ENCODE measurements at places on chromosomes 2 and 18. TPM values are rescaled to one million over a fixed set of nuclear protein-coding genes. Genes with fewer than 3 reads are reported as not detected.

GRCh38 chr18:49566985-49567384 lies 5.1 kb downstream of the LIPG start:
- no peak for DNase-seq

DNA sequence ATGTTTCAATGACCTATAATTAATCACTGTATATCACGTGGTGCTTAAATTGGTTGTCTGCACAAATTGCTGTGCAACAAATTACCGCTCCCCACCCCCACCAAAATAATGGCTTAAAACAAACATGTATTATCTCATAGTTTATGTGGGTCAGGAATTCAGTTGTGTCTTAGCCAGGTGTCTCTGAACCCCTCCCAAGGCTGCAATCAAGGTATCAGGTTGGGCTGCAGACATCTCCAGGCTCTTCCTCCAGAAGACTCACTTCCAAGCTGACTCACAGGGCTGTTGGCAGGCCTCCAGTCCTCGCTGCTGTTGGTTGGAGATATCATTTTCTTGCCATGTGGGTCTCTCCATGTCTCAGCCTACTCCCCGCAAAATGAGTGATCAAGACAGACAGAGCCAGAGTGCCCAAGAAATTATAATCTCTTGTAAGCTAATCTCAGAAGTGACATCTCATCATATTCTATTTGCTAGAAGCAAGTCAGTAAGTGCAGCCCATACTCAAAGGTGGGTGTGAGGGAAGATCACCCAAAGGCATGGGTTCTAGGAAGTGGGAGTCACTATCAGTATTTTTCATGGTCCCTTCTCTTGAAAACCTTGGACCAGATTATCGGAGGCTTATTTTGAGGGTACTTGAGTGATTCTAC lies 38.4 kb downstream of the SPC25 start:
- no peak for DNase-seq

DNA sequence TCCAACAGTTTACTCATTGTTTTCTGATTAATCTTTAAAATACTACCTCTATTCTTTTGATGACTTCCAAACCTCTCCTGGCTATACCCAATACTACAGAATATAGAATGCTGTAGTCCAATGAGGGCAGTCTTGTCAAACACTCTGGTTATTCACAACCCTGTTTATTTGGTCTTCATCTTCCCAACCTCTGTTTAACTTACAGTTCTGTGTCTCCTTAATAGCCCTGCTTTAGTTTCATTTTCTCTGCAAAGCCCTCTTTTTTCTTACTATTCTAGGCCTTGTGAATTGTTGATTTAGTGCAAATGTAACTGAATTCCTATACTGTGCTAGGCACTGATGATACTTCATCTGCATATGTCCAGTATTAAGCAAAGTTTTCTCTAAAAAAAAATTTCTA lies 40.0 kb downstream of the ACVR2A start:
- DNase-seq = no peak

- DNase-seq = no peak
Measured at GRCh38 chr2:38540580-38541286, 62.0 kb downstream of the HNRNPLL start.

- DNase-seq = no peak
Measured at GRCh38 chr2:192814376-192814775, 619.6 kb upstream of the TMEFF2 start.

- peak; percentile 91 for DNase-seq
Measured at GRCh38 chr18:76565238-76566173, 70.5 kb upstream of the ZNF516 start.

GRCh38 chr2:164134336-164134735 lies 398.5 kb upstream of the FIGN start:
- no peak for DNase-seq

- no peak for DNase-seq
Measured at GRCh38 chr2:75321599-75321922, 122.2 kb upstream of the TACR1 start.

DNA sequence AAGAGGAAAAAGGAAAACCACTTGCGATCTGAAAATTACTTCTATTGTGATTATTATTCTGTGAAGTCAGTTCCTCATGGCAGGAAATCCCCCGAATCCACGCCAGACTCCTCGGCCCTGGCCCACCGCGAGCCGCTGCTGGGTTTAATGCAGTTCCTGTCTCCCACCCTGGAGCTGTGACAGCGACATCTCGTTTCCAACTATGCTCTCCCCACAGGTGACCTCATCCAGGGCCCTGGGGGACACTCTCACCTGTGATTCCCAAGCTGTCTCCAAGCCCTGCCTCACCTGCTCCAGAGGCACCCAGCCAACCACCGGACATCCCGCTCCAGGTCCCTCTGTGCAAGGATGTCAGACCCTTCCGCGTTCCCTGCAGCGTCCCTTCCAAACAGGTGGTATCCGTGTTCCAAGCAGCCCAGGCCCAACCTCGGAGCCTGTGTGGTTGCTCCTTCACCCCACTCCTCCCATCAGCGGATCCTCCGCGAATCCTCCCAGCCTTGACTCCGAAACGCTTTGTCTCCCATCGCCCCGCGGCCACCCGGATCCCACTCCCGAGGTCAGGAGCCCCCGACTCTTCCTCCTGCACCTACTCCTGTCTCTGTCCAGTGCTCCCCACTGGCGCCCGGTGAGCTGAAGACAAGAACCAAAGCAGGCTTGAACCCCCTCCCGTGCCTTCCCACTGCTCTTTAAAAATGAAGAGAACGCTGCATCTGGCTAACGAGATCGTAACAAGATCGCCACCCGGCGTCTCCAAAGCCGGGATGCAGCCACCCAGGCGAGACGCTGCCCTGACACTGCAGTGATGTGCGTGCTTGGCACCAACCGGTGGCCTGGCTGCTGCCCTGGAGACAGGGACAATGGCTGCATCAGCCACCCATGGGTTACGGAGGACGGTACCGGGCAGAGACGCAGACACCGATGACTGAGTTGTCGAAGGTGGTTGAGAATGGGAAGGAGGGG lies 96.5 kb downstream of the NDUFA10 start:
- DNase-seq = no peak

GRCh38 chr2:119723186-119723585 lies 36.5 kb upstream of the PTPN4 start:
- no peak for DNase-seq

GRCh38 chr2:118127250-118127649 lies 39.0 kb downstream of the INSIG2 start:
- DNase-seq = no peak

DNA sequence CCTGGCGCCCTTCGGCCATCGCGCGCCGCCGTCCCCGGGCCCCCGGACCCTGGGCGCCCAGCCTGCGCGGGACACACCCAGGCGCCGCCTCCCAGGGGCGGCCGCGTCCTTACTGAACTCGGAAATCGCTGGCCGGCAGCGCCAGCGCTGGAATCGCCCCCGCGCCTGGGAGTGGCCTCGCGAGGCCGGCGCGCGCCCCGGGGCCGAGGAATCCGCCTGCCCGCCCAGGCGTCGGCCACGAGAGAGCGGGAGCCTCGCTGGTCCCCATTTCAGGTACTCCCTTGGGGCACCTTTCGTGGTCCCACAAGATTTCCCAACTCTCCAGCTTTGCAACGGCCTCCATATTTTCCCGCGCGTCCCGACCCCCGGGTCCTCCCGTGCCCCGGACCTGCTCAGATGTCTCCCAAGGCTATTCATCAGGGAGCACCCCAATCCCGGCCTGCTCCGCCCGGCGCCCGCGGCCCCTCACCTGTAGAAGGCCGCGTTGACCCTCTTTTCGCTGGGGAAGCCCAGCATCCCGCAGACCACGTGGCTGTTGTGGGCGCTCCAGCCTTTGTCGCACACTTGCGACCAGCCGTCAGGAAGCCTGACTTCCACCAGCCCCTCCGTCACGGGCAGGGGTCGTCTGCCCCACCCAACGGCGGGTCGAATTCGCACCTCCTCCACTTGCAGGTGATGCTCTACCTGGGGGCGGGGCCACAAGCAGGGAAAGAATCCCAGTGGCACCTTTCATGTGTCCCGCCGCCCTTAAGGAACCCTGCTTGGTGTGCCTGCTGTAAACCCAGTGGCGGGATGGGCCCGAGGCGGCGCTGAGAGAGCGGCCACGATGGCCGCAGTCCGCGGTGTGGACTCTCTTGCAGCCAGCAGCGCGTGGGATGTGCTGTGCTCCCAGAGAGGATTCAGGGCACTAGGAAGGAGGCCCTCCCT lies 4.6 kb downstream of the LOXL3 start:
- no peak for DNase-seq

DNA sequence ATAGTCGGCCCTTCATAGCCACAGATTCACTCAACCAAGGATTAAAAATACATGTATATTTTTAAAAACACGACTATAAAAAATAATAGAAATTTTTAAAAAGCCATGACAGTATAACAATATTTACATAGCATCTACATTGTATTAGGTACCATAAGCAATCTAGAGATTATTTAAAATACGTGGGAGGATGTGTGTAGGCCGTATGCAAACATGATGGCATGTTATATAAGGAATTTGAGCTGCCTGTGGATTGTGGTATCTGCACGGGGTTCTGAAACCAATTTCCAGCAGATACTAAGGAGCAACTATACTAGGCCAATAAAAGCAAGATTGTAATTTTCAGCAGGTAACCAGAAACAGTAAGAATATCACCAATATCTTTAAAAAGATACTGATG lies 5.9 kb downstream of the ORC4 start:
- no peak for DNase-seq

- no peak for DNase-seq
Measured at GRCh38 chr2:46769809-46770208, 145.8 kb downstream of the MCFD2 start.

DNA sequence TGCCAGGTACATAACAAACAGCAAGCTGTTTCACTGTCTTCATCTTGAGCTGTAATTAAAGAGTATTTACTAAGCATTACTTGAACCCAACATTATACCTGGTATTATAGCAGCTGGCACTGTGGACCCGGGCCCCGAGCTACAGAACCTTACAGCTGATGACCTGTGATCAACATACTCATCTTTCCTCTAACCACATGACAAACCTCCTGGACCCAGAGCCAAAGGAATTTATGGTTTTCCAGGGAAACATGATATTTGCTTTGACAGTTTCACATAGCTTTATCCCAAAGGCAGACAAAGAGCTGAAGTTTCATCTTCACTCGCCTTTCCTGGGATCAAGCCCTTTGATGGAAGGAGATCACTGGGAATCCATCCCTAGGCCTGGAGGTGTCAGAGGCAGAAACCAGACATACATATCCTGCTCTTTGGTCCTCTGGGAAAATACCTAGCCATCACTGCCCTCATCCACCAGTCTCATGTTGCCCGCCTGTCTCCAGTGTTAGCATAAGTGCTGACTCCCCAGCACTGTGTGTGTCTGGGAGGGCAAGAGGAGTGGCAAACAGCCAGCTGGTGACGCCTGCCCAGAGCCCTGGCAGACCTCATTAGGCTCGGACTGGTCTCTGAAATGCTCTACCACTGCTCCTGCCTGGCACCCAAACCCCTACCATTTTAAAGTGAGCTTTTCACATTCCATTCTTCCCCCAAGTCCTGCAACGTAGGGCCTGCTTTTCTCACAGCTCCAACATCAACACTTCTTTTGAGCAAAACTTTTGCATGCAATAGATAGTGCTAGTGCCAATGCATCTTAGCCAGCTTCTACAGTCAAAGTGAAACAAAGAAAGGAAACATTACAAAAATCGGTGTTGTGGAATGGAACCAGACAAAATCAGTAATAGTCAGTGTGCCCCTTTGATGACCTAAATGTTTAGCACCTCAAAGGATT lies 138.8 kb upstream of the CTAGE1 start:
- DNase-seq = no peak

DNA sequence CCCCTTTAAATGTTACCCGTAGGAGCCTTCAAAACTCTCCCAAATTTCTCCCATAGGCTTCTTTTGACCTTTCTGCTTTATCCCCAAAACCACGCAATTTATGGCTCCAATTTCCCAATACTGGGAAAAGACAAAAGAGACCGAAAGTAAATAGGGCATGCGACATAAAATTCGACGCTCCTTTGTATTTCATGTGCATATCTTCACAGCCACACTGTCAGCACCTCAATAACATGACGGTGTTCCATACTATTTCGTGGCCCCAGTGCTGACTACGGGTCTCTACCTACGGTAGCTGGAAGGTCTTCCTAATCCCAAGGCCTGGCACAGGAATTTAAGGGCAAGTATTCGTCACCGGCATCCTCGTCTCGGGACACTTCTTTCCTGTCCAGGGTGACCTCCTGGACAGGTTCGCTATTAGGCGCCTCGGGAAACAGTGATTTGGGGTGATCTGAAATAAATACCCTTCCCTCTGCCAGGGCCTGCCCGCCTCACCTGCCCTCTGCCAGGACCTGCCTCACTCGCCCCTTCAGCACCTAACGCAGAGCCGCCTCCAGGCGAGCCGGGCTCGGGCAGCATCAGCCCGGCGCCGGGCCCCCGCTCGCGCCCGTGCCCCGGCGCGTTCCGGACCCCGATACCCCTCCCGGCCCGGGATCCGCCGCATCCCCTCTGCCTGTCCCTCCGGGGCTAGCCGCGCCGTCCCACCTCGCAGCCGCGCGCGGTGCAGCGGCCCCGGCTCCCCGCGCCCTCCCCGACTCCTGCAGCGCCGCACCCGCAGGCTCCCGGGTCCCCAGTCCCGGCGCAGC lies 680 bp downstream of the DTNB start:
- no peak for DNase-seq

DNA sequence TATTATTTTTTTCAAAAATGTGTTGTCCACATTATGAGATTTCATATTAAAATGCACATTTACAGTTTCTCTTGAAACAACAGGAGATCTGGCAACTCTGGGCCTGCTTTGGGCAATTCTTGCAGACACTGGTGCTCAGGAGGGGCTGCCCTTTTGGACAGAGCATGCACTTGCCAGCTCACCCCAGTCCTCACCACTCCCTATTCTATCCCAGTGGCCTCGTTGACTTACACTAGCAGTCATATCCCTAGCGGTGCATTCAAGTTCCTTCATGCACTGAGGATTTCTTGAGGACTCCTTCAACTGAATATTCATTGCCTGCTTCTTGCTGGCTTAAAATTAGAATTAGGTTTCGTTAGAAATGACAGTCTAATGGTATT lies 87.9 kb upstream of the FHL2 start:
- no peak for DNase-seq

DNA sequence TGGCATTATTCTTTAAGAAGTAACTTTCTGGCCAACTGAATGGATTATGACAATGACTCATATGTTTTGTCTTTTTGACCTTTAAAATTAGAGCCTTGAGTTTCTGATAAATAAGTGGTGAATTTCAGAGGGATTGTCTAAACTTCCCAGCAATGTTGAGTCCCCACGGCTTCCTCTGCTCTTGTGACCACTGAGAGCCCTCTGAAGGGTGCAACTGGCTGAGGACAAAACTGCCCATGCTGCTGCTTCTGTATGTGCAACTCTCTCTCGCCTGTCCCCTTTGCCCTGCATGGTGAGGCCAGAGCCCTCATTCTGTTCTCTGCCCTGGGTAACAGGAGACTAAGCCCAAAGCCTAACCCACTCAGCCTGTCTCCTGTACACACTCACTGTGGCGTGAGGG lies 52.7 kb upstream of the SLC14A1 start:
- no peak for DNase-seq

- no peak for DNase-seq
Measured at GRCh38 chr2:158091647-158092046, 10.0 kb upstream of the UPP2 start.

Gene GPR39
- polyA plus RNA-seq = 1.9 TPM

Gene SERPINB2
- polyA plus RNA-seq = 22.1 TPM

Gene CGREF1
- polyA plus RNA-seq = 4.8 TPM

Gene TPRKB
- 16.0 TPM for polyA plus RNA-seq

Gene IL36A
- not detected for polyA plus RNA-seq

Gene SLC9A4
- not detected for polyA plus RNA-seq

Gene DUSP2
- 2.2 TPM for polyA plus RNA-seq
